Kidney epithelial cell (primary cell): ENCODE measurements at places on chromosomes 1 and 21. TPM values are rescaled to one million over a fixed set of nuclear protein-coding genes. Genes with fewer than 3 reads are reported as not detected.

Gene CSF1
- 53.4 and 78.5 TPM in 2 replicates for total RNA-seq

DNA sequence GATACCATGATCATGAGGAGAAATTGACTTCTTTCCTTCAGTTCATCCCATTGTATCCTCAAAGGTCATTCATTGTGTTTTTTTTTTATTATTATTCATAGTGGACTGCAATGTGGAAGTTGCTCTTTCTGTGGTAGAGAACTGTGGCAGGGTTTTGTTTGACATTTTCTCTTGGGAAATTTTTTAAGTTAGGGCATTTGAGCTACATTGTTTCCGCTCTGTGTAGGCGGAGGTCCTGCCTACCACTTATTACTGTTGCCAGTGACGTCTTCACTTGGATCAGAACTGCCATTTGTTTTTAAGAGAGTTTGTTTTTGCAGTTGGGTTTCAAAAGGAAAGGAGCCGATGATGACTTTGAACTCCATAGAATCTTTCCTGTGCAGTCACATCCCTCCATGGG lies 287.4 kb upstream of the FMN2 start:
- no peak for DNase-seq

- DNase-seq, result no peak
These were observed 39.6 kb upstream of the LDLRAP1 start for GRCh38 chr1:25503551-25504426.

Gene DEPDC1
- 8.9 and 10.7 TPM in 2 replicates for total RNA-seq

DNA sequence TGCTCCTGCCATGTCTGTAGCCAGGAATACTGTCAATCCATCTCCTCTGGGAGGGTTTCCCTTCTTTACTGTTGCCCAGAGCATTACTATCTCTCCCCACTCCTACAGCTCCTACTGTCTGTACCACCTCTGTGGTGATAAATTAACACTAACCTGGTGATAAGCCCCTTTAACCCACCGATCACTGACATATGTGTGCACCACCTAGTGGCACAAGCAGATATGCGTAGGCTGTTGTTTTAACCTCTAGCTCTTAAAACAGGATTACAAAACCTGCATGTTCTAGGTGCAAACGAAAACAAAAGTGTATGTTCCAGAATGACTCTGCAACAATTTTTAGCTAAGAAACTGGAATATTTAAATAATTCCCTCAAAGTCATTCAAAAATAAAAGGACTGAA lies 93.9 kb upstream of the BEND5 start:
- DNase-seq, result no peak

Gene ALG6
- 10.6 and 14.5 TPM in 2 replicates for total RNA-seq

- no peak for DNase-seq
These were observed 12.6 kb upstream of the SMIM12 start for GRCh38 chr1:34872133-34872503.

Gene BNIPL
- 0.17 TPM in 1 of 2 replicates, not detected in the other for total RNA-seq

DNA sequence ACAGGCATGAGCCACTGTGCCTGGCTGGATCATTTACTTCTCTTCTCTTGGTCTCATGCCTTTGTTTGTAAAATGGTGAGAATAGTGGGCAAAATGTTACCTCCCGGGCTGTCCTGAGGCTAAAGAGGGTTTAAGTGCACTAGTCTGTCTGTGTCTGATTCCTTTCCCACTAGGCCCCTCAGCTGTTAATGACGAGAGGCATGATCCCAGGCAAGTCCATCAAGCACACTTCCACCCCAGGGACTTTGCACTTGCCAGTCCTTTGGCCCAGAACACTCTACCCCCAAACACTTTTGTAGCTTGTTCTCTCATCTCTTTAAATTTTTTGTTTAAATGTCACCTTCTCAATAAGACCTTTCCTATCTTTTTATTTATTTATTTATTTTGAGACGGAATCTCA lies 13.8 kb upstream of the EPB41 start:
- DNase-seq, result no peak

GRCh38 chr1:37890378-37891014 lies 31.1 kb upstream of the MTF1 start:
- DNase-seq, result no peak

- no peak for DNase-seq
These were observed 10.7 kb downstream of the DDI2 start for GRCh38 chr1:15628003-15628402.

Gene MAB21L3
- 0.21 and 0.27 TPM in 2 replicates for total RNA-seq

GRCh38 chr21:37412603-37413360 lies 46.2 kb downstream of the DYRK1A start:
- DNase-seq, result no peak

DNA sequence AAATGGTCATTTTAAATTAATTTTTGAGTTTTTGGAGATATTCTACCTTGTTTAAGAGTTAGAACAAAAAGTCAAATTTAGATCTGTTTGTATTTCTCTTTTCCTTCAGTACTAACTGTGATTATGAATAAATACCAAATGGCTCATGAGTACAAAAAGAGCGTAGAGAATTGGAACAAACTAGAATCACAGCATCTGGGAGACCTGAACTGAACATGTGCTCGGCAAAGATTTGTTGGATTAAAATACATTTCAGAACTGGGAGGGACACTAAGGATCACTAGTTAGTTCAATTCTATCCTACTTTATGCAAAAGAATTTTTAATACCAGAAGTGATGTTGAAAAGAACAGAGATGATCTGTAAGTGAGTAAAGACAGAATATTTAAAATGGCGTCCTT lies 19.5 kb downstream of the OLFM3 start:
- no peak for DNase-seq

Gene SPRR2B
- not detected in 2 replicates for total RNA-seq

Gene ZBTB37
- total RNA-seq, result 7.5 and 7.9 TPM in 2 replicates

- DNase-seq, result no peak
These were observed 310.9 kb downstream of the NTNG1 start for GRCh38 chr1:107451715-107452114.

GRCh38 chr21:45088116-45088515 lies 13.7 kb downstream of the ADARB1 start:
- no peak for DNase-seq

DNA sequence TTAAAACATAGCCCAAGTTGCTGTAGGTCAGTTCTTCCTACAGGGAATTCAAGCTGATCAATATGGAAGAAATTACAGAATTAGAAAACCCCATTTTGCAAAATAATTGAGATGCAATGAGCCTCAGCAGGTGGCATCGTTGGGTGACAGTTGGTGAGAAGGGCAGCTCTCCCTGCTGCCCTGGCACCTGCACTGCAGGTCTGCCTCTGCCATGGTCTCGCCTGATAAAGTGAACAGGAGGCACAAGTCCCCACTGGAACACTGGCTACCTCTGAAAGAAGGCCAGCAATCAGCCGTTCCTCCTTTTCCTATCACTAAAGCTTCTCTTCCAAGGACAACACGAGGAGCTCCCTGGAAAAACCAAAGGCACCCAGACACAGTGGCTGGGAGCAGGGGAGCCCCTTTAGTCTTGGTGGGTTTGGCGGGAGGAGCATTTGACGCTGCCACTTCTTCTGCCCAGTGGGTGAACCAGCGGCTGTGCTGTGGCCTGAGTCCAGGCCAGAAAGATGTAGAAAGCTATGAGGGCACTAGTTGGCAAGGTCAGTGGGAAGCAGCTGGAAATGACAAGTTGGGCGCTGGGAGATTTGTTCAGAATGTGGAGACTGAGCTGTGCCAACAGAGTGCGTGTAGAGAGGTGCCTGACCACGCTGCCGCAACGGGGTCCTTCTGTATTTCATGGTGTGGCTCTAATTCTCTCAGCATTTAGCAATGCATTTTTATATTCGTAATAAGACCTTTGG lies 93.1 kb downstream of the RIPK4 start:
- DNase-seq, result no peak

GRCh38 chr1:89908672-89909436 lies 86.1 kb upstream of the ZNF326 start:
- DNase-seq, result no peak

- no peak for DNase-seq
These were observed 113.7 kb upstream of the RRP15 start for GRCh38 chr1:218171302-218171893.

DNA sequence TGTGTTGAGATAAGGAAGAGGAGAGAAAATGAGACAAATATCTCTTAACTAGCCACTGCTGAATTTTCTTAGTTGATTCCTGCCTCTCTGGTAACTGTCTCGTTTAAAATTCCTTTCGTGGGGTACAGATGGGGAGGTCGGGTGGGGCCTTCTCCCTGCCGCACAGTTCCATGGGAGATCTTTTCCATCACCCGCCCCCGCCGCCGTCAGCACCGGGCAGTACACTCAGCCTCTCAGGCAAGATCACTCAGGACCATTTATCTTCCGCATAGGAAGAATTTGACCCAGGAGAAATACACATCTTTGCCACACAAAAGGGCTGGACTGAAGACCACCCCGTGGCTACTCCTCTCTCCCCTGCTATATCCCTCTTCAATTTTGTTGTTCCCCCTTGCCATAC lies 2.3 kb upstream of the VPS26C start:
- no peak for DNase-seq

- DNase-seq, result no peak
These were observed 10.3 kb upstream of the C1orf198 start for GRCh38 chr1:230878591-230878990.

DNA sequence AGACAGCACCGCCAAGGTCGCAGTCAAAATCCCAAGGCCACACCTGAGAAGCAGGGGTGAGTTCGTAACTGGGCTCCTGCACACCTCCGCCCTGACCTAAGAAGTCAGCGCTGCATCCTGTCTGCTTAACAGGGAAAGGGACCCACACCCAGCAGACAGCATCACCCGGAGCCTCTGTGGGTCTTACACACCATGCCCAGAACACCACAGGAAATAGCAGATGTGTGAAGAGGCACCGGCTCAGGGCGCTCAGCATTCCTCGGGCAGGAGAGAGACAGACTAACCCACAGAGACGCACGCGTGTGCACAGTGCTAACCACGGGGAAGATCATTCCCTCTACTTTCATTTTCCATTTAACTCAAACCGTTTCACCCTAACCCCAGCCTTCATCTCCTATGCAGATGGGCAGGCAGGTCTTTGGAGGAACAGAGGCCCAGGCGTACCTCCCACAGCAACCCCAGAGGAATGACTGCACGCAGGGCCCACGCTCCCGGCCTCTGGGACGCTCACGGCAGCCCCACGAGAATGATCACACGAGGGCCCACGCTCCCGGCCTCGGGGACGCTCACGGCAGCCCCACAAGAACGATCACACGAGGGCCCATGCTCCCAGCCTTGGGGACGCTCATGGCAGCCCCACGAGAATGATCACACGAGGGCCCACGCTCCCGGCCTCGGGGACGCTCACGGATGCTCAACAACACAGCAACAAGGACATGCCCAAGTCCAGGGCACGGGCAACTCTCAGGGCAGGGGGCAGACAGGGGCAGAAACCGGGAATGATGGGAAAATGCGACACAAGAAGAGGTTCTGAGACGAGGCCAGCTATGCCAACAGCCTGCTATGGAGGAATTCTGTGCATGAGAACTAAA lies 20.9 kb downstream of the POFUT2 start:
- no peak for DNase-seq

Gene NID1
- 21.2 and 26.0 TPM in 2 replicates for total RNA-seq

Gene KMO
- 0.17 and 0.27 TPM in 2 replicates for total RNA-seq

GRCh38 chr1:229070168-229070567 lies 200.7 kb upstream of the RAB4A start:
- no peak for DNase-seq

Gene ACTN2
- 0.17 and 0.48 TPM in 2 replicates for total RNA-seq

DNA sequence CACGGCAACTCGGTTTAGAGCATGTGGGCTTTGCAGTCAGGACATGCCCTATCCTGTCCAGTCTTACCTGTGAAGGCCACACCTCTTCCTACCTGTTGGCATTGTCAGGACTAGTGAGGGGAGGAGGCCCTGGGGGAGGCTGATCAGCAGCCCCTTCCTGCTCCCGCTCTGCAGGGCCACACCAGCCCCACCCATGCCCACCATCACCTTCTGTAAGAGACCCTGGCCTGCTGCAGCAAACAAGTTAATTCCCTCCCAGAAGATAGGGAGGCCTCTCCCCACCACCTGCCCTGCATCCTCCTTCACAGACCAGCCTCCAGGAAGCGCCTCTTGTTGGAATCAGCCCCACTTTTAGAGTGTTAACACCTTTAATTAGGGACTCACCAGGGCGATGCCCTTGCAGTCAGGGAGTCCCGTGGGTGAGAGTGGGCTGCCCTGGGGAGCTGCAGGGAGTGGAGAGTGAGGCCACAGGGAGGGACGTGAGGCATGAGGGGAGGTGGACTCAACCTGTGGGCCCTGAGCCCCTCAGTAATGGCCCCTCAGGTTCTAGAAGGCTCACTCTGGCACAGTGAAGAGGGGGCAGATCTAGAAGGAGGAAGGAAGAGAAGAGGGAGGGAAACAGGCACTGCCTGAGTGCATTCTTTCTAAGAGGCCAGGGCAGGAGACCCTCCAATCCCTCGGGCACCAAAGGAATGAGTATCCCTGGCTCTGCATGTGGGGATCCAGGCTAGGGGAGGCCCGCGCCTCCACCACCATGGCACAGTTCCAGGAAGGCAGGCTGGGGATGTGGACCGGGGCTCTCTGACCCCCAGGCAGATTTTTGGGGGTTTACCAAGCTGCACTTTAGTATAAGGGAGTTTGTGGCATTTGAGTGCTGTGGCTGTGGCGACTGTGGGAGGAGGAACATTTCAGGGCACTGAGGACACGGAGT lies 8.2 kb downstream of the UMODL1 start:
- no peak for DNase-seq

- no peak for DNase-seq
These were observed 31.1 kb downstream of the YY1AP1 start for GRCh38 chr1:155657463-155657862.

Gene PROX1
- 0.88 and 0.96 TPM in 2 replicates for total RNA-seq

Gene ASCL5
- total RNA-seq, result not detected in 2 replicates

DNA sequence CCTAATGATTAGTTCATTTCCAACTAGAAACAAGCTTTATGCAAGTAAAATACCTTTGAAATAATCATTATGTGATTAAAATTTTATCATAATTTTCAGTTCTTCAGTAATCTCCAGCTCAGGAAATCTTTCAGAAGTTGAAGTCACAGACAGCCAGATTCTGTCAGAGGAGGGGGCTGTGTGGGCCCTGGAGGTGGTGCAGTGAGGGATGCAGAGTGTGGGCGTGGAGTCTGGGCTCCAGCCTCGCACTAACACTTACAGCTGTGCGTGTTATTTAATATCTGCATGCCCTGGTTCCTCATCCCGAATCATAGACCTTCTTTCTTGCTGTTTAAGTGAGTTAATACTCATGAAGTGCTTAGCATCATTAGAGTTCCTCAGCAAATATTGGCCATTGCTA lies 23.9 kb downstream of the WDR64 start:
- DNase-seq, result no peak

Gene AHCTF1
- 20.7 and 23.1 TPM in 2 replicates for total RNA-seq

DNA sequence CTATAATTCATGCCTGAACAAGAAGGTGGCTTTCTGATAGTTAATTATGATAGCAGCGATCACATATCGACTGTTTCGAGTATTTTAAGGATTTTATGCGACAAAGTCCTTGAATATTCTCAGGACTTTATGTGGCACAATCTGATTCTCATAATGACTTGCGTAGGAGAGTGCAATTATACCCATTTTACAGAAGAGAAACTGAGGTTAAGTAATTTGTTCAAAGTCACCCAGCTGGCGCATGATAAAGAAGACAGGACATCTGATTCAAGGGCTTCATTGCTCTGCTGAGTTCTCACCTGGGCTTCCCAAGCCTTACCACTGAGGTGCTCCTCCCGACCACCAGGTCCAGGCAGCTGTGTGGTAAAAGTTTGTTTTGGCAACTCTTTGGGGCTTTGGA lies 1.8 kb downstream of the CRCT1 start:
- DNase-seq, result no peak
